Urinary bladder (tissue), 4 donors: ENCODE measurements at places on chromosomes 1 and 21. TPM values are rescaled to one million over a fixed set of nuclear protein-coding genes. Genes with fewer than 3 reads are reported as not detected.

GRCh38 chr1:169890761-169891538 is 2.7 kb downstream of the SCYL3 start:
- peak; percentile 71 for DNase-seq

GRCh38 chr1:65297706-65298105 is 11.6 kb upstream of the DNAJC6 start:
- no peak for DNase-seq

DNA sequence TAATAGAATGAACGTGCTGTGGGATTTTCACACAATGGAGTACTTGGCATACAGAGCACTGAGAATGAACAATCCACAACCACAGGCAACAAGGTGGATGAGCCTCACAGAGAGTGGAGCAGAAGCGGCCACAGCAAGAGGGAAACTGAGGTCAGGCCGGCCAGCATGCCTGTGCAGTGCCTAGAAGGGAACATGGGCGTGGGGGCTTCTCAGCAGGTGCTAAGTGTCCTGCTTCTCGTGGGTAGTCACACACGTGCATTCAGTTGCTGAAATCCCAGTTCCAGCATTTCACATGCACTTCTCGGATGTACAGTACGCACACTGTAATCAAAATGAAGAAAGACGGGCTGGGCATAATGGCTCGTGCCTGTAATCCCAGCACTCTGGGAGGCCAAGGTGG is 33.1 kb downstream of the WDR4 start:
- DNase-seq: no peak

DNA sequence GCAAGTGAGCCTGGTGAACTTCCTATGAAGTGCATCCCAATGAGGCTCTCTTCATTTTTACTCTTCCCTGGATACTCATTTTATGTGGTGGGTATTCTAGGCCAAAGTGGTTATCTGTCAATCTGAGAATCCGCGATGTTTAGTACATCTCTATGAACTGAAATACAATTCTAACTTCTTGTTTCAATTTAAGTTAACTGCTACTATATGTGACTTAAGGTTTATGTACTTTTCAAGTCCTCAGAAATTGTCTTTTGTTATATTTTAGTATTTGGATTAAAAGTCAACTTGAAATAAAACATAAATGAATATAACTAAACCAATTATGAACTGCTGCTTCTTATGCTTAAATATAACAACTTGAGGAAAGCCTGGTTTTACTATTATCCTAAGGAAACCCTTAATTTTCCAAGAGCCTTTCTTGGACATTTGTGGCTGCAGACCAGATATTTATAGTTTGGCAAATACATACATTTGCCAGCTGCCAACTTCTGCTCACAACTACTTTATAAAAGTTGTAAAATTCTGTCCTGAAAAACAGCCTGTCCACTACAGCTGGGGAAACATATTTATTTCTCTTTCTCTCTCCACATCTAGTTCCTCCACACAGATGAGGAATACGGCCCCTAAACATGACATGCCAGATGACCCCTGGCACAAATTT is 60.4 kb downstream of the ENAH start:
- no peak for DNase-seq

DNA sequence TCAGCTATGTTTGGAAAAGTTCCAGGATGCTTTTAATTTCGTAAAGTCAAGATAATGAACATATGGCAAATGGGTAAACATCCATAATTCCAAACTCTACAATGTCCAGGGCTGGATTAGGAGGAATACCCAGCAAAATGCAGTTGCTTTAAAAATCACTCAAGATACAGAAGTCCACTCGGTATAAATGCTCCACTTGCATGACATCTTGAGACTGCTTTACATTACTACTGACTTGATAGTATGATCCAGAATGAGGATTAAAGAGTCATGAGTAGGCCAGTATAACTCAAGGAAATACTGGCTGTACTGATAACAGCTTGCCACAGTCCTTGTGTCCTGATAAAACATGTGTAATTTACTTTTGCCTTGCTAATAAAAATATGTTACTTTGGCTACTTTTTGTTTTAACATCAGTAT is 58.3 kb upstream of the ANGPTL3 start:
- DNase-seq: no peak

GRCh38 chr1:9200441-9200840 is 34.1 kb upstream of the H6PD start:
- DNase-seq: no peak

DNA sequence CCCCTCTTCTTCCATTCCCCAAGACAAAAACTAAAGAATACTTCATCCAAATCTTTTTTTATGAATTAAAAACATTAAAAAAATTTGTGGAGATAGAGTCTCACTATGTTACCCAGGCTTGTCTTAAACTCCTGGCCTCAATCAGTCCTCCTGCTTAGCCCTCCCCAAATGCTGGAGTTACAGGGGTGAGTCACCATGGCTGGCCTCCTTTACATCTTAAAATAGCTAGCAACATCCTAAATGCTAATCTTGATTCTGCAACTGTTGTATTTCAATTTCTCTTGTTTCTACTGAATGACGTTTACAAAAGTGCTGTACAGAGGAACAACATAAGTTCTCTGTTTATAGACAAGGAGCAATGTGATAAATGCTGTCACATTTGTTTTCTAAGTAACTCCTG is 483.5 kb downstream of the ADGRL2 start:
- DNase-seq: no peak

GRCh38 chr1:243457363-243457982 is 201.6 kb downstream of the SDCCAG8 start:
- DNase-seq: no peak

- no peak for DNase-seq
Measured at GRCh38 chr1:230172016-230172537, 105.0 kb downstream of the GALNT2 start.

- no peak for DNase-seq
Measured at GRCh38 chr1:227192163-227192562, 126.1 kb downstream of the CDC42BPA start.

DNA sequence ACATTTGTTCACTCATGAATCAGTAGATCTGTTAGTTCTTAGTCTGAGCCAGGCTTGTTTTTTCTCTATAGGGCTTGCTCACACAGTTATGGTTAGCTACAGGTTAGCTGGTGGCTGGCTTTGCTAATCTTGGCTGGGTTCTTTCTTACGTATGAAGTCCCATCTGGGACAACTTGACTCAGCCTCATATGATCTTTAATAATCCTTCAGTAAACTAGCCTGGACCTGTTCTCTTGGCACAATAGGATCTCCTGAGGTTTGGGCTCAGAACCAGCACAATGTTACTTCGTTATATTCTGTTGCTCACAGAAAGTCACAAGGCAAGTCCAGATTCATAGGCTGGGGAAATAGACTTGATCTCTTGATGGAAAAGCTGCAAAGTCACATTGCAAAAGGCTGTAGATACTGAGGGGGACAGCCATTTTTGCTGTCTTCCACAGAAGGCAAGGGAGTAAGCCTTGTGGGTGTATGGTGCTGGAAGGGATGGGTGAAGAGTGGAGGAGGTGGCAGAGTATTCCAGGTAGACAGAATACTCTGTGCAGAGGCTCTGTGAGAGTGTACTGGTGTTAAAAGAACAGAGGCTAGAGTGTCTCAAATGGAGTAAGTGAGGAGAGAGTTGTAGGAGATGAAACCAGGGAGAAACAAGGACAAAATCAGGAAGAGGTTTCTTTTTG is 24.4 kb downstream of the EFCAB7 start:
- DNase-seq: no peak

DNA sequence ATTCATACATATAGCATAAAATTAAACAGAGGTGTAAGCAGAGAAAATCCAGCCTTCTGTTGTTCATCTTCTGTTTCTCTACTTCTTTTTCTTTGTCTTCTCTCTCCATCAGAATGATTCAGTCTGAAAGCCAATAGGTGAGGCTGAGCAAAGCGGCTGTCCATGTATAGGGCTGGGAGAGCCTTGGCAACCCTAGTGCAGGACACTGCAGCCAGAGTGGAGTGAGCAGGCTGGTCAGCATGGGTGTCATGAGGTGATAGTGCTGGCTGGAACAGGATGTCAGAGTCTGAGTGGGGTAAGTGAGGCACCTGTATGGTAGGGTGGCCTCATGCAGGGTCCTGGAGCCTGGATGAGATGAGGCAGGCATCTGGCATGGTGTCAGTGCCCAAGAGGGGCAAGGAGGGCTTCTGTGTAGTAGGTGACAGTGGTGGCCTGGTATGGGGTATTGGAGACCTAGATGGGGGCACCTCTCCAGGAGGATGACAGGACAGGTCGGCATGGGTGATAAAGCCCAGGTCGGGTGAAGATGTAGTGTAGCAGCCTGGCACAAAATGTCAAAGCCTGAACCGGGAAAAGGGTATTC is 45.5 kb upstream of the GTF2B start:
- DNase-seq: no peak

DNA sequence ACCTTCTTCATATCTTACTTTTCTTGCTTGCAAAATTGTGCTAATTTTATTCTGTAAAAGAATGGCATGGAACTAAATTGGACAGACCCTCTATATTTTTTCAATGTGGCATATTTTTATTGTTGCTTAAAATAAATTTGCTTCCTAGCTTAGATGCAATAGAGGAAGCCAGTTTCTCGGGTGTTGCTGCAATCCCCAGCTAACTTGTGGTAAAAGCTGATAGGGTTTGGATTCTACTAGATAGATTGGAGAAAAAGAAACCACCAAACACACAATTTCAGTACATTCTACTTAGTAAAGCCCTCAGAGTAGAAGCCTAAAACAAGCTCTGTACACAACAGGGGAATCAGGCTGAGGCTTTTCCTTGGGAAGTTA is 49.5 kb upstream of the GCLM start:
- no peak for DNase-seq

DNA sequence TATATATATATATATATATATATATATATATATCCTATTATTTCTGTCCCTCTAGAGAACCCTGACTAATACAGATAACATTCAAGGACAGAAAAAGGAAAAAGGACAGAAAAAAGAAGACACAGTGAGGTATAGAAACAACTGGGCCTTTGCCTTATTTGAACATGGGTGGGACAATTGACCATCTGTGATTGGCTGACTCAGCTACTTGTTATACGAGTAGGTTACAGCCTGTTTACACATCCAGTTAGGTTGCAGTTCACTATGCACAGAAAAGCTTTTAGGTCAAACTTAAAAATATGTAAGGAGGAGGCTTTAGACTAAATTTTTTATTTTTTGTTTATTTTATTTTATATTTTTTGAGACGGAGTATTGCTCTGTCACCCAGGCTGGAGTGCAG is 39.8 kb upstream of the RGS8 start:
- DNase-seq: no peak

DNA sequence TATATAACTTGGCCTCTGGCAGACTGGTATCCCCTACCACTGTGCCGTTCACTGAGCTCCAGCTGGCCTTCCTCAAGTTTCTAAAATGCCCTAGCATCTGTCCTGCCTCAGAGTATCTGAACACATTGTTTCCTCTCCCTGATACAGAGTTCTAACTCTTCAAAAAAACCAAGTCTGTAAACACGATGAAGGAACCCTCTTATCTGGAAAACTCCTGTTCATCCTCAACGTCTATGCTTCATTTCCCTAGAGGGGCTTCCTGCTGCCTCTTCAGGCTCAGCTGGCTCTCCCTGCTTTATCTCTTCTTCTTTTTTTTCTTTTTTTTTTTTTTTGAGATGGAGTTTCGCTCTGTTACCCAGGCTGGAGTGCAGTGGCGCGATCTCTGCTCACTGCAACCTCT is 5.6 kb downstream of the BSDC1 start:
- no peak for DNase-seq

DNA sequence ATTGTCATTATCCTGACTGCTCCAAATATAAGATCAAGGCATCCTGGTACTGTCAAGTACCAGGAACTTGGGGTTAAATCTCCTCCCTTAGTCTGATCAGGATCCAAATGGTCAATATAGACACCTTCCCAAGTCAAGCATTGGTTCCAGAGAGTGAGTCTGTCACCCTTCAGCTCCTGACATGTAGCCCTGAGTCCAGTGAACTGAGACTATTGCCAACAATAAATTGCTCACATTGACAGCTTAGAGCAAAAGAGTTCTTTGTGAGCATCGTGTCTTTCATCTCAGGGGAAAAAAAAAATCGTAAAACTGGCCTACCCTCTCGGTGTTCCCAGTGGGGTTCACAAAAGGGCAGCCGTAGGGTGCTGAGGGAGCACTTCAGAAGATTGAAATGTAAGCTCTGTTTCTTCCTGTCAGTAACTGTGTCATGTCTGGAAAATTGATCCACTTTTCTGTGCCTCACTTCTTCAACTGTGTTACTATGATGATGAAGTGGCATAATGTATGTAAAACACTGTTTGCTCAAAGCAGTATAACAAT is 228.5 kb downstream of the KCNH1 start:
- DNase-seq: no peak

GRCh38 chr1:43370564-43370963 is 2.8 kb upstream of the ELOVL1 start:
- no peak for DNase-seq

DNA sequence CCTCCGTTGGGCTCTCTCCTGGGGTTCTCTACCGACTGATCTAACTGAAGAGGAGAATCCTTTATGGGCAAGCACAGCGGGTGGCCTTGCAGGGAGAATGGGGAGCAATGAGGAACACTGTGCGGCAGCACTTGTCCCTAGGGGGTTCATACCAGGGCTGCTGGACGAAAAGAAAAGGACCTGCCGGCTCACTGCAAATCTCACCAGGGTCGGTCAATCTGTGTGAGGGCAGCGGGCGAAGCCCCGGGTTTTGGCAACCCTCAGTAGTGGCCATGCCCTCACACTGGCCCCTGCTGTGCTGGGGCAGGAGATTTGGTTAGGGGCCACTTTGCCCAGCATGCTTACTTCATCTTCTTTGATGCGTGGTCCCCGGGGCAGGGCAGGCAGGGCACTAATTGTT is 5.9 kb downstream of the LHX9 start:
- DNase-seq: no peak

- DNase-seq: no peak
Measured at GRCh38 chr1:180860535-180860934, 52.2 kb upstream of the KIAA1614 start.

The FNDC5 gene
- total RNA-seq: 50.5 TPM

The DNAJC28 gene
- total RNA-seq: 2.7 TPM

The OR2L8 gene
- total RNA-seq: 0.53 TPM

The LHX8 gene
- 1.6 TPM for total RNA-seq

The TMEM35B gene
- 31.6 TPM for total RNA-seq

The CCDC28B gene
- 17.3 TPM for total RNA-seq

The SHISAL2A gene
- not detected for total RNA-seq

The FAM151A gene
- total RNA-seq: not detected

The OLFM3 gene
- total RNA-seq: 2.3 TPM

The LPAR3 gene
- total RNA-seq: 12.8 TPM

The RIMS3 gene
- 3.1 TPM for total RNA-seq
